ENCODE measurements at places on chromosomes 6 and 20.

DNA sequence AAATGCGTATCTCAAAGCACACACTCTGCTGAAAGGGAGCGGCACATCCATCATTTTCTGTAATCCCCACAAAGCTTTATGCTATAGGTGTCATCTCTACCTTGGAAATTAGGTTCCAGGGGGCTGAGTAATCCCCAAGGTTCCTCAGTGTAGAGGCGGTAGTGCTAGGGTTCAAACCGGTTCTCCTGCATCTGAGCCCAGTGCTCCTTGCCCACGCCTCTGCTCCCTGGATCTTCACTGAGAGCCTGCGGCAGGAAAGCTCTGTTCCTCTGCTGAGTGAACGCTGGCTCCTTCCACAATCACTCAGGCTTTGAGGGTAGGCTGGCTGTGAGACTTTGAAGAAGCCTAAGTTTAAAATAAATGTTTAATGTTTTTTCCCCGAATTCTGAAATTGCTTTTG, 24.9 kb downstream of the SLC22A23 start:
- no peak for DNase-seq

GRCh38 chr6:30152016-30152673, 8.9 kb downstream of the TRIM10 start:
- DNase-seq = no peak

GRCh38 chr6:39076623-39077535, 28.3 kb downstream of the GLP1R start:
- DNase-seq = no peak

GRCh38 chr20:57838670-57839151, 128.9 kb upstream of the PMEPA1 start:
- DNase-seq = no peak

- no peak for DNase-seq
Measured at GRCh38 chr20:42594011-42594410, 595.7 kb downstream of the PTPRT start.

Measured in stimulated activated CD8-positive, alpha-beta memory T cell treated with anti-CD3 and anti-CD28 coated beads, Interleukin-4, amount 100 ng/mL, for 4 hours (primary cell).